Anterior cingulate cortex (tissue), 58 donors: ENCODE measurements at places on chromosomes 5 and 9.

GRCh38 chr5:177066224-177066623 lies 20.5 kb upstream of the FGFR4 start:
- DNase-seq = no peak

GRCh38 chr9:132813115-132813771 lies 64.8 kb downstream of the AK8 start:
- no peak for DNase-seq

DNA sequence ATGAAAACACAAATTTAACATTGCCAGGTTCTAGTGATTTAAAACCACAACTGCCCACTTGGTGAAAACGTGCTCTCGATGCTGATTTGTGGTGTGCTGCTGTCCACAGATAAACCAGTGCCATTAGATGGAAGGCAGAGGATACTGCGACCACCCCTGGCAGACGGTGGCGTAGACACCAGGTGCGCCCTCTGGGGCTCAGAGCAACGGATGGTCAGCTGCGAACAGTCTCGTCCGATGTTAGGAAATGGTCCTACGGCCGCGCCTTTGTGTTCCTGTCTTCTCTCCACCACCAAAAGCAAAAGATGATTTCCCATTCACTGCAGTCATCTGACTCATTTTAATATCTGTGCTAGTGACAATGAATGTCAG lies 43.2 kb downstream of the UBE2QL1 start:
- no peak for DNase-seq

GRCh38 chr5:55578771-55579170 lies 44.0 kb upstream of the PLPP1 start:
- DNase-seq = no peak

DNA sequence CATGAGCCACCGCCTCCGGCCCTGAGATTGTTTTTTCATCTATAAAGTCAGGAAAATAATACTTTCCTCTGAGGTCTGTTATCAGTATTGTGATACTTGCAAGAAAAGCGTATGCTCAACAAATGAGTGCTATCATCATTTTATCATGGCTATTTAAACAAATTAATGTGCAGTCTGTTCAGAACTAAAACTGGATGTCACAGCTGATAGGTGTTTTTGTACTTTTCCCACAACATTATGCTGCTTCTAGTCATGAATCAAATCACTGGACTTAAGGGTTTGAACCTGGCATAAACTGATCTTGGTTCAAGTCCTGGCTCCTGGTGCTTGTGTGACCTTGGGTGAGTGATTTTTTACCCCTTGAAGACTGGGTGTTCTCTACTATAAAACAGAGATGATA lies 21.4 kb upstream of the PHF19 start:
- DNase-seq = no peak

GRCh38 chr9:113403646-113404045 lies 2.6 kb upstream of the ALAD start:
- no peak for DNase-seq

- no peak for DNase-seq
These were observed 32.0 kb upstream of the HSD17B3 start for GRCh38 chr9:96333958-96334357.

DNA sequence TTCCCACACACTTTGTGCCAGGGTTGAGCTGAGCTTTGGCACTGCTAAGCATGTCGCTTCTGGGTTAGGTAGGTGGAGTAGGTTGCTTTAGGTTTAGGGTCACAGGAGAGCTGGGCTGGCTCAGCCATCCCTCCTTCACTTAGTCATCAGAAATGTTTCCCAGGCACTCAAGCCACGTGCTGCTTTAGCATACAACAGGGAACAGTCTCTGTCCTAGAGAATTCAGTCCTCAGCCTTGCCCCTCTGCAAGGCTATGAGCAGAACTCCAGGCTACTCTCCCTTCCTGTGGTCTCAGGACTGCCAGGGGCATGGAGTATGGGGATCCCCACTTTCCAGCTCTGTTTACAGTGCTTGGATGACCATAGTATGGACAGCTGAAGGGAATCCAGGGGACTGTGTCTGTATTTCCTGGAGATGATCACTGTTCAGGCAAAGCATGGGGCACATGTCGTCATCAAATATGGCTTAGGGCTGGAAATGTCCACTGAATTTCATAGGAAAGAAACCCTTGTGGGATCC lies 7.5 kb upstream of the ANKRD33B start:
- no peak for DNase-seq

GRCh38 chr9:137604345-137605086 lies 970 bp upstream of the ARRDC1 start:
- DNase-seq = no peak

DNA sequence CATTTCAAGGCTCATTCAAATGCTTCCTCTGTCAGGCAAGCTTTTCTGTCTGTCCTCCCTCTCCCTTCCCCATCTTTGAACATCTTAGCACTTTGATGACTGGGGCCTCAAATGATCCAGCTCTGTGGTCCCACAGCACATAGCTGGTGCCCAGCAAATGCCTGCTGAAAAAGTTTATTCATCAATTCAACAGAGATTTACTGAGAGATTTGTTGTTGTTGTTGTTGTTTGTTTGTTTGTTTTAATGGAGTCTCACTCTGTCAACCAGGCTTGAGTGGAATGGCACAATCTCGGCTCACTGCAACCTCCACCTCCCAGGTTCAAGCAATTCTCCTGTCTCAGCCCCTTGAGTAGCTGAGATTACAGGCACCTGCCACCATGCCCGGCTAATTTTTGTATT lies 6.0 kb upstream of the EXOSC2 start:
- DNase-seq = no peak

GRCh38 chr5:101915554-101915953 lies 380.5 kb downstream of the SLCO4C1 start:
- no peak for DNase-seq

DNA sequence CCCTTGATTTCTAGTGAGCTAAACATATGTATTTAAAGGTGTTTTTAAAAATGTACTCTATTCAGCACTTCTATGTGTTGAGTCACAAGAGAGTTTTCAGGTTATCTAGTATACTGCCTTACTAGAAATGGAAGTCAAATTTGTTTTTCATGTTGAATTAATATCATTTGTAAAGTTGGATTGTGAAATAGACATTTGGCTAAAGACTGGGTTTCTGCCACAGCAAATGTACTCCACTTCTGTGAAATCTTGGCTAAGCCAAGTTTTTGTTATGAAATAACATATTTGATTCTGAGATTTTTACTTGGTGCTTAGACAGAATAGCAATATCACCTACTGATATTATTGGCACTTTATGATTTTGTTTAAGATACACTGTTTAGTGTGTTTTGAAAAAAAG lies 106.0 kb downstream of the CWC27 start:
- DNase-seq = no peak

GRCh38 chr5:73370640-73371583 lies 77.7 kb downstream of the FOXD1 start:
- DNase-seq = no peak

DNA sequence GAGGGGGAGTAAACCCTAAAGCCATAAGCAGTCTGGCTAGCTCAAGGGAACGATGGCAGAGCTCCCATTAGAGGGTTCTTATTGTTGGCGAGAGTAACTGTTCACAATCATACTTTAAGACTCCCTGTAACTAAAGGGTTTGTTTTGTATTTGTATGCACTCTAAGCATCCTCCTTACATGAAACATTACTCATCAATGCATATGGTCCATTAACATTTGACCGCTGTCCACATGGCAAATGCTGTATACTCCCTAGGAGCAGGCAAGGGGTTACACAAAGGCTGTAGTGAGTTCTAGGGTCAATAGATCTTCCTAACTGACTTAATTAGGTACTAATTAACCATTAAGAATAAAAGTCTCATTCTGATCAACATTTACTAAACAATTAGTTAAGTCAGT lies 95.3 kb upstream of the MRPS30 start:
- no peak for DNase-seq

GRCh38 chr5:81317536-81317935 lies 16.1 kb downstream of the ZCCHC9 start:
- DNase-seq = no peak

DNA sequence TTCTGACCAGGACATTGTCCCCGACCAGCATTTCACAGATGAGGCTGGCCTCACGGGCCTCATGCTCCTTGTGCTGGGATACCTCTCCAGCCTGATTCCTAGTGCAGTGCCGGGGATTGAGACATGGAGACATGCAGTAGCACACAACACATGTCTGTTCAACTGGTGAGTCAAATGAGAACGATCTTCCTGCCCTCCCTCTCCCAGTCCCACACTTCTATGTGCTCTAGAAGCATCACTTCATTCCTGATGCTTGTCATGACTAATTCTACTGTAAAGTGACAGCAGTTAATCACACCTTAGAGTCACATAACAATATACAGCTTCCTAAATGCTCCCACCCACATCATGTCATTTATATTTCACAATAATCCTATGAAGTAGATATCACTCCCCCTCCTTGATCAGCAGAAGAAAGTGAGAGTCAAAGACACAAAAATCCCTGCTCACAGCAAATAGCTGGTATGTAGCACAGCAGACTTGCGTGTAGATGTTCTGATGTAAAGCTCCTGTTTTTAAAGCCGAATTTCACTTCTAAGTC lies 101.8 kb downstream of the CCDC192 start:
- no peak for DNase-seq

DNA sequence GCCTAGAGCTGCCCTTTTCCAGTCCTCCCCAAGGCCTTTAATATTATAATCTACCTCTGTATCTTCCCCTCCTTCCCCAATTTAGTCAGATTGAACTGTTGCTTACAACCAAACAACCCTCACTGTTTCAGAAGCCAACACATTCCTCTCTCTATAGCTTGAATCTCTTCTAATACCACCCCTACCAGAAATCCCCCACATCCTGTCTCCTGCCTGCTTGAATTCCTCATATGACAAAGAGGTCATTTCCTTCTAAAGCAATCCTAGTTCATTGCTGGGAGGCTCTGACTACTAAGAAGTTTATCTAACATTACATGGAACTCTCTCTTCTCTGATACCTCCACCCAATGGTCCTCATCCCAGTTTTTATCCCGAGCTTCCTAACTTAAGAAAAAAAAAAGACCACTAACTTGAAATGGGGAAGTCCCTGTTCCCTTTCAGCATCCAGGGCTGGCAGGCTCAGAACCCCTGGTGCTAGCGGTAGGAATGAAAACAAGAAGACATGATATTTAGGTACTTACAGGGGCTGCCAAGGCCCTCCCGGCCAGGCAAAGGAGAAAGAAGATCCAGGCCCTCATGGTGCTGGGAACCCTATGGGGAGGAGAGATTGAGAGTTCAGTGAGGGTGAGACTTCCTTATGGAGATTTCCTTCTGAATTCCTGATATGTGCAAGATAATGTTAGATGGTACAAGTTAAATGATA lies 11.0 kb downstream of the SPARC start:
- DNase-seq = no peak

DNA sequence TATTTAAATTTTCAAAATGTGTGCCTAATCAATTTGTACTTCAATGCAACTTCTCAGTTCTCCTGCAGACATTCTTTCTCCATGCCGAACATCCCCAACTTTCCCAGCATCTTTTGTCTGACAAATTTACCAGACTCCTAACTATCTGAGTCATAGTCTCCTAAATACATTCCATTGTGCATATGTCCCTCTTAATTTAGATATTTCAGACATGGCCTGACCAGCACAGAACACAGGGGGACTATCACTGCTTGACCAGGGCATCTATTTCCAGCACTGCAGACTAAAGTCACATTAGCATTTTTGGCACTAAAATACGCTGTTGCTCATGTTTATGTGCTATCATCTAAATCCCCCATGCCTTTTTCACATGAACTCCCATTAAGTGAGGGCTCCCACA lies 71.9 kb downstream of the ITGA1 start:
- DNase-seq = no peak

DNA sequence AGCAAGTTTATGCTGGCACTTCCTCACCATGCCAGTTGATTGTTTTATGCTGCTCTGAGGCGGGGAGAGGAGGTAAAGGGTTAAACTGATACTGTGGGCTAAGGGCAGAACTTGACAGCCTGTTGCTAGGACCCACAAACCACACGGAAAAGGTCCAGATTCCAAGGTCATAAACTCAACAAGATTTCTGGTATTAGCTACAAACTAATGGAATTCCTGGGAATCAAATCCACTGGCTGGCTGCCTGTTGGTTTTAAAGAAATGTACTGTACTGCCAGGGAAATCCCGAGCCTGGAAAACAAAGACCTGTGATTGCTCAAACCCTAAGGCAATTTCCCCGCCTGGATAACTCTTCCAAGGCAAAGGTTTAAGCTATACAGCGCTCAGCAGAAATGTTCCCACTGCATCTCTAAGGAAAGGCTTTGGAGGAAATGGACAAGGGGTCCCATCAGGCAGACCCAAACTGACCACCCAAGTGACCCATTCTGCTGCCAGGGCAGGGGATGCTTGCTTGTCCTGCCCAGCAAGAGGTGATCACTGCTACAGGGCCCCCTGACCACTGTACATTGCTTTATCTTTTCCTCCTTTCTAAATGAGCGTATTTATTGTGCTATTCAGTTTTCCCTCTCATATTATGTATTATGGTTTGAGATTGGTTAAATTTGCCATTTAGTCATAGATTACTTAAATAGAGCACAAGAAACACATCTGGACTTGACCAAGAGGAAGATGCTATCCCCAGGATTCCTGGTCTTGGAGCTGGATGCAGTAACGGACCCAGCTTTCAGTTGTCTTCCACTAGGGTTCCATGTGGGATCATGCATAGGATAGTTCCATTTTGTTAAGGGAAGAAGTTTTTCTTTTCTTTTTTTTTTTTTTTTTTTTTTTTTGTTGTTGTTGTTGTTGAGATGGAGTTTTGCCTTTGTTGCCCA lies 124.3 kb downstream of the SUSD1 start:
- no peak for DNase-seq

GRCh38 chr5:14115323-14115895 lies 27.7 kb upstream of the TRIO start:
- no peak for DNase-seq

GRCh38 chr5:176765687-176766086 lies 44.7 kb upstream of the UNC5A start:
- no peak for DNase-seq

GRCh38 chr9:12538842-12539579 lies 154.2 kb upstream of the TYRP1 start:
- no peak for DNase-seq

DNA sequence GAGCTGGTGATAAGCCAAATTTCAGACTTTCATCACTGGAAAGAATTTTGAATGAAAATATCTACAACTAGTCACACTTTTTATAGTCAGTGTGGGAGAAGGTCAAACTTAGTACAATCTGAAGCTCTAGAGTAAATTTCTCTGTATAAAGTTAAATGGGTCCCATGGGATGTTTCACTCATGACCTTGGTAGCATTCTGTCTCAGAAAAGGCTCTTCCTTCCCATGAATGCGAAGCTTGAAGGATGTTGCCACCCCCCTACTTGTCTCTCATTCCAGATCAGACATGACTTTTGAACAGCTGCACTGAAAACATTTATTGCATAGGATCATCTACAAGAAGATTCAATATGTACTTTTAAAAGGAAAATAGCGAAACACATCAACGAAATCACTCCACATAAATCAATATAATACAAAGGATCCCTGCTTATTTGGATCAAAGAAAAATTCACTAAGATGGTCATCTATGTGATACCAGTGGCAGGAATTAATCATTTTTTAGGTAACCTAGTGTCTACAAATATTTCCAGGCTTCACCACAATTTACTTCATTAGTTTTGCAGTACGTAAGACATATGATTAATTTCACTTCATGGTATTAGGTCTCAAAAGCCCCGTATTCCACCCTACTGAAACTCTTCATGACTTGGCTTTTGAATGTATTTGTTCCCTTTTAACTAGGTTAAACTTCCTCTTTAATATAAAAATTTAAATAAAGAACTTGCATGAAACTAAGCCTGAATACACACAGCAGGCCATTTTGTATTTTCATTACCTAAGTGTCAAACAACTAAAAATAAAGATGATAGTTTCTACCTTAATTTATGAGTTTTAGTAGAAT lies 4.4 kb downstream of the ST8SIA4 start:
- DNase-seq = no peak
